ENCODE measurements at places on chromosomes 2 and 18. TPM values are rescaled to one million over a fixed set of nuclear protein-coding genes. Genes with fewer than 3 reads are reported as not detected.

Gene VWA3B
- not detected for total RNA-seq

Gene ASB18
- total RNA-seq, result not detected

Gene KCNG2
- total RNA-seq, result not detected

Gene IAH1
- total RNA-seq, result 37.0 TPM

Gene GAREM1
- 1.9 TPM for total RNA-seq

Gene TUBB8B
- not detected for total RNA-seq

Gene CREG2
- 0.72 TPM for total RNA-seq

Gene TUBA3E
- total RNA-seq, result not detected

Gene LIMS3
- 28.2 TPM for total RNA-seq

Gene GNAL
- 0.47 TPM for total RNA-seq

Gene RAPGEF4
- total RNA-seq, result 6.2 TPM

Gene ASPRV1
- 0.09 TPM for total RNA-seq

Gene RAB31
- 24.9 TPM for total RNA-seq

Gene LANCL1
- 15.7 TPM for total RNA-seq

Gene CIB4
- total RNA-seq, result not detected

Gene GPR35
- total RNA-seq, result under 0.01 TPM

Gene MROH2A
- total RNA-seq, result not detected

Gene CYBRD1
- total RNA-seq, result 20.0 TPM

Gene SS18
- 85.4 TPM for total RNA-seq

Gene TRAK2
- total RNA-seq, result 25.5 TPM

Gene NT5C1B
- not detected for total RNA-seq

Gene CXCR4
- total RNA-seq, result 76.6 TPM

Gene KLHL30
- total RNA-seq, result 0.19 TPM

Gene SLC4A3
- 0.27 TPM for total RNA-seq

Gene LDAH
- total RNA-seq, result 17.6 TPM

Gene UCN
- 0.09 TPM for total RNA-seq

Gene TET3
- 5.7 TPM for total RNA-seq

Gene FEV
- not detected for total RNA-seq

Gene POTEJ
- total RNA-seq, result 0.09 TPM

Gene CEP68
- 19.9 TPM for total RNA-seq

Gene TMEM247
- not detected for total RNA-seq

Gene DPY30
- 62.4 TPM for total RNA-seq

Gene FBLN7
- 1.2 TPM for total RNA-seq

Gene ZNF513
- total RNA-seq, result 7.6 TPM
